ENCODE measurements at places on chromosomes 7 and 10. TPM values are rescaled to one million over a fixed set of nuclear protein-coding genes. Genes with fewer than 3 reads are reported as not detected.

The KDM7A gene
- 6.7 TPM for total RNA-seq

The HTR5A gene
- not detected for total RNA-seq

The AOC1 gene
- total RNA-seq = not detected

The ACSL5 gene
- 1.8 TPM for total RNA-seq

The NPSR1 gene
- not detected for total RNA-seq

GRCh38 chr7:90401989-90402388 is 1.3 kb upstream of the CLDN12 start:
- H3K4me3 ChIP-seq = no peak overlapping the region
- DNase-seq = peak; percentile 64
- H3K36me3 ChIP-seq = peaks cover 10% of the 10 kb centered on the region
- no peaks in the 10 kb centered on the region for H3K27me3 ChIP-seq
- peaks cover 23% of the 10 kb centered on the region for H3K4me1 ChIP-seq

DNA sequence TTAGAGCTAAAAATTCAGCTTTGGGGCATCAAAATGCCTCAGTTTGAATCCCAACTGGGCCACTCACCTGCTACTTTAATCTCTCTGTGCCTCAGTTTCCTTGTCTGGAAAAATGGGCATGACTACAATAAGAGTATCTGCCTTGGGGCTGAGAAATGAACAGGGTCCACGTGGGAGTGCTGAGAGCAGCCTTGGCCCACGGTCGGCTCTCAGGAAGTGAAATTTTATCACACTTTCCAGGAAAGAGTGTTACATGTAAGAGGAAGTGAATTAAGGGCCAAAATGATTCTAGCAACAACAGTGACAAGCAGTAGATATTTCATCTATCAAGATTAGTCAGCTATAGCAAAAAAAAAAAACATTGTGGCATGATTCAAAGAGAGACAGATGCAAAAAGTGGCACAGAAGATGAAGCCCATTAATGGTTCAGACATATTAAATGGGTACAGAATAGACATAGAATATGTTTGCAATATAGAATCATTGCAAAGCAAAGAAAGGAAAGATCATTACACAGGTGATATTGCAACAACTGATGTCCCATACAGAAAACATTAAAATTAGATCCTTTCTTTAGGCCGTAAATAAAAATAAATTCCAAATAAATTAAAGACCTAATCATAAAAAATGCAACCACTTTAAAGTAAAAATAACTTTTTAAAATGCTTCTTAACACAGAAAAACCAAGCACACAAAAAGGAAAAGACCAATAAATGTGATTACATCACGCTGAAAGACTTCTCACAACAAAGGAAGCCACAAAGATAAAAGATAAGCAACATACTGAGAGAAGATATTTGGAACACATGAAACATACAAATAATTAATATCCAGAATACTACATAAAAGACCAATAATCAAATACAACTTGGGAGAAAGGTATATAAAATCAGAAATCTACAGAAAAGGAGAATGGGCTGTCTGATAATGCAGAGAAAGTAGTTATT is 4.3 kb downstream of the TMEM273 start:
- no peaks in the 10 kb centered on the region for H3K36me3 ChIP-seq
- H3K4me3 ChIP-seq = no peak overlapping the region
- H3K27ac ChIP-seq = no peak overlapping the region
- peaks cover 4% of the 10 kb centered on the region for H3K27me3 ChIP-seq
- no peak for DNase-seq

DNA sequence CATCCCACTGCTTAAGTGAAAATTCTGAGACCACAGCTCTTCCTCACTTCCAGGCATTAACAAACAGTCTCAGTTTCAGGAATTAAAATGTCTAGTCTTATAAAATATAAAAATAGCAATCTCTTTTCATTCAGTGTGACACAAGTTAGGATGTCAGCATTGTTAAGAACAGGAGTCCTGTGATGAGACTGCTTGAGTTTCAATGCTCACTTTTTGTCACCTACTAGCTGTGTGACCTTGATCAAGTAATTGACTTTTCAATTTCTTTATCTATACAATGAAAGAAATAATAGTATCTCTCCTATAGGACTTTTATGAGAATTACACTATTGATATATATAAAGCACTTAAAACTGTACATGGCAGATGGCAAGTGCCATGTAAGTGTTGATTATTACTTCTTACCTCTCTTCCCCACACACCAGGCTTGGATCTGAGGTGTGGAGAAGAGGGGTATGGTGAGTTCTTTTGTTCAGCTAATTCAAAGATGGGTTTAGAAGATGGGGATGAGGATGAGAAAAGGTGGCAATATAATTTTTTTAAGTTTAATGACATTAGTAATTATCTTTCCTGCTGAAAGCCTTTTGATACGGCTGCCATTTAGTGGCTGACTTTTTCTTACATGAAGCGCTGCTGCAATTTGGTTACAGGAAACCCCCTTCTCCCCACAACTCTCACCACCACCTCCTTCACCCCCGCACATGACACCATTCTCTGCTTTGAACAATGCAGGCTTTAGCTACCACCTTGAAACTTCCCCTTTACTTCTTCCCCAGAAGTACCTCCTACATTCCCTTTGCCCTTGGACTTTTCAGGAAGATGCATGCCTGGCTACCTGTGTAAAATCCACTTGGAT is 20.8 kb upstream of the HYAL4 start:
- no peaks in the 10 kb centered on the region for H3K27me3 ChIP-seq
- H3K36me3 ChIP-seq = no peaks in the 10 kb centered on the region
- no peak overlapping the region for H3K4me3 ChIP-seq
- H3K4me1 ChIP-seq = no peaks in the 10 kb centered on the region
- no peak overlapping the region for H3K27ac ChIP-seq
- no peak for DNase-seq

DNA sequence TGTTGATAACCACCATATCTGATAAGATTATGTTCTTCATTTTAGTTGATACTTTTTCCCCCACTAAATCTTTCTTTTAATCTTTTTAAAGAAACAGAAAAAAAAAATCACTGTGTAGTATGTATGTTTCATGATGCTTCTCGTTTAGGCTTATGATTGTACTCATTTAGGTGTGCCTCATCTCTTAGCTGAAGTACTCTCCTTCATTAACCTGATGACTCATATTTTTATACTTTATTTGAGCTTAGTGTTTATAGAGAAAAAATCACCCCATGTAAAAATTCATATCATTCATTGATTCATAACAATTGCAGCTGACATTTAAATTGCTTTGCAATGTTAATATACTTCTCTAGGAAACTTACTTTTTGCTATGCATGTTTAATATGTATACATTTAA is 158.9 kb downstream of the MLLT10 start:
- H3K27me3 ChIP-seq = no peaks in the 10 kb centered on the region
- H3K27ac ChIP-seq = no peak overlapping the region
- no peak overlapping the region for H3K4me3 ChIP-seq
- peaks cover 15% of the 10 kb centered on the region for H3K36me3 ChIP-seq

GRCh38 chr10:17431871-17432311 is 22.5 kb downstream of the ST8SIA6 start:
- no peaks in the 10 kb centered on the region for H3K4me1 ChIP-seq
- DNase-seq = peak; percentile 75
- no peak overlapping the region for H3K4me3 ChIP-seq
- H3K36me3 ChIP-seq = no peaks in the 10 kb centered on the region

DNA sequence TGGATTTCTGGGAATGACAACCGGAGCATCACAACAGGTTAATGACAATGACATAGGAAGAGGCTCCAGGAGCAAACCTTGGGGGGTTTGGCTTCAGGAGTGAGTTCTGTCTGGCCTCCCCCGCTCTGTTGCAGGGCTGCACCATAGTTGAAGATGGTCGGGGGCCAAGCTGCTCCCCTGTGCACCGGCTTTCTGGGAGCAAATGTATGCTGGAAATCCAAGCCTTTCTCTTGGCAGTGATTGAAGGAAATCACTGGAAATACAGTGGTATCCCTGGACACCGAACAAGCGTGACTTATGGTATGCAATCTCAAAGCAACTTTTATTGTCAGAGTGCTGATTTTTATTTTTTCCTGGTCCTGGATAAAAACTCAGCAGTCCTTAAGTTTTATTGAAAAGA is 251.9 kb upstream of the ZNF32 start:
- no peak overlapping the region for H3K27ac ChIP-seq
- H3K36me3 ChIP-seq = no peaks in the 10 kb centered on the region
- no peak for DNase-seq
- peaks cover 8% of the 10 kb centered on the region for H3K4me1 ChIP-seq
- no peak overlapping the region for H3K4me3 ChIP-seq

GRCh38 chr10:69996611-69997010 is 56.0 kb upstream of the MACROH2A2 start:
- H3K27ac ChIP-seq = no peak overlapping the region
- peaks cover 46% of the 10 kb centered on the region for H3K27me3 ChIP-seq
- no peaks in the 10 kb centered on the region for H3K36me3 ChIP-seq
- DNase-seq = no peak
- H3K4me3 ChIP-seq = no peak overlapping the region

DNA sequence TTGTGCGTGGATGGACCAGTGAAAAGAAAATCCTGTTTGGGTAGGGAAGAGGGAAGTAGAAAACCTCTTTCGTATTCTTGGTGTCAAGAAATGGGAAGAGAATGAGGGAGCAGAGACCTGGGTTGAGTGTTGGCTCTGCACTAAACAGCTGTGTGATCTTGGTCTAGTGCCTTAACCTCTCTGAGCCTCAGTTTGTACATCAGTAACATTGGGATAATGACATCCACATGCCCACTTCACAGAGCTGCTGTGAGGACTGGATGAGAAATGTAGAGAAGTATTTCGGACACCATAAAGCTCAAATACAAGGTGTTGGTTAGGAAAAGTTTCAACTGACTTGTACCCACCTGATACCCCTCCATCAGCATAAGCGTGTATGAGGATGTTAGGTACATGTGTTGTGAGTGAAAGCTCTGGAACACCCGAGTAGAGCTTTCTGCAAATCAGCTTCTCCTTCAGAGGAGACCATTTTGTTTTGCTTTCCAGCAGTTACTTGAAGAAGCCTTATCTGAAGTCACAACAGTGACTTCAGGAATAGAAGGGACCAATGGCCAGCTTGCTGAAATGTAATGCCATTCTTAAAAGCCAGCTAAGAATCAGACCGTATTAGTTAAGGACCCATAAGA is 11.2 kb downstream of the TRIM56 start:
- H3K27me3 ChIP-seq = no peaks in the 10 kb centered on the region
- no peak overlapping the region for H3K4me3 ChIP-seq
- H3K27ac ChIP-seq = no peak overlapping the region
- H3K36me3 ChIP-seq = no peaks in the 10 kb centered on the region
- peaks cover 51% of the 10 kb centered on the region for H3K4me1 ChIP-seq

DNA sequence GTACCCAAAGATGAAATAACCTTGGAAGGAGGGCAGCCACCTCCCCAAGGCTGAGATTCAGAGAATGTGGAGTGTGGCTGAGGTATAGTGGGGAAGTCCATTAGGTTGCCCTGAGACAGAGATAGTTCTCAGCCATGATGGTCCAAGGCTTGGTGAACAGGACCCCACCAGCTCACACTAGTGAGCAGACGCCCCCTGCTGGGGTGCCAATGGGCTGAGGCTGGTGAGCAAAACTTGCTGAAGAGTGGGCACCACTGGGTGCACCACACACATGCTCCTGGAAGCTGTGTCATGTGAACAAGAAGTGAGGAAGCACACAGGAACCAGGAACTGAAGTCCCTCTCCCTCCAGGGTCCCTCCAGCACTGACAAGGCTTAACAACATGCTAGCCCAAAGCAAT is 8.9 kb downstream of the FBXL13 start:
- H3K36me3 ChIP-seq = no peaks in the 10 kb centered on the region
- no peaks in the 10 kb centered on the region for H3K27me3 ChIP-seq
- no peak overlapping the region for H3K4me3 ChIP-seq
- no peaks in the 10 kb centered on the region for H3K4me1 ChIP-seq

- no peak overlapping the region for H3K4me3 ChIP-seq
- no peak for DNase-seq
- H3K27me3 ChIP-seq = no peaks in the 10 kb centered on the region
- no peaks in the 10 kb centered on the region for H3K36me3 ChIP-seq
- H3K4me1 ChIP-seq = no peaks in the 10 kb centered on the region
Observed at GRCh38 chr7:93004906-93005305, 112.9 kb downstream of the SAMD9 start.

GRCh38 chr7:19663816-19664462 is 44.9 kb downstream of the POLR1F start:
- no peak overlapping the region for H3K4me3 ChIP-seq
- H3K27ac ChIP-seq = no peak overlapping the region
- H3K4me1 ChIP-seq = no peaks in the 10 kb centered on the region
- DNase-seq = no peak
- no peaks in the 10 kb centered on the region for H3K36me3 ChIP-seq
- no peaks in the 10 kb centered on the region for H3K27me3 ChIP-seq

- H3K4me3 ChIP-seq = no peak overlapping the region
- DNase-seq = no peak
- no peaks in the 10 kb centered on the region for H3K4me1 ChIP-seq
- H3K36me3 ChIP-seq = no peaks in the 10 kb centered on the region
Observed at GRCh38 chr7:128084896-128085608, 53.8 kb upstream of the LRRC4 start.

DNA sequence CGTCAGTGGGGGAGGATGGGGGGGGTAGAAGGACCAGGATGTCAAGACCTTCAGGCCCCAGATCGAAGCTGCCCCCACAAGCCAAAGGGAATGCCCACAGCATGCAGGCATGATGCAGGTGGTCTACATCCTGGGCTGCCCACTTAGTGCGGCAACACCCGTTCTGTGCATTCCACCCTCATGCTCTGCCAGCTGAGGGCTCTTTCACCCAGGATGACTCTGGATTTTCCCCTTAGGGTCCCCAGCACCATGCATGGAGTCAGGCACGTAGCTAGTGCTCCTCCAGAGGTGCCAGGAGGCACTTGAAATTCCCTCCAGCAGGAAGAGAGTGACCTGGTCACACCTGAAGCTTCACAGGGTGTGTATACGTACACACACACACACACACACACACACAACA is 66.2 kb downstream of the SH3PXD2A start:
- no peak overlapping the region for H3K27ac ChIP-seq
- peaks cover 9% of the 10 kb centered on the region for H3K4me1 ChIP-seq

- no peaks in the 10 kb centered on the region for H3K36me3 ChIP-seq
- no peaks in the 10 kb centered on the region for H3K27me3 ChIP-seq
- H3K4me3 ChIP-seq = no peak overlapping the region
- no peaks in the 10 kb centered on the region for H3K4me1 ChIP-seq
- no peak overlapping the region for H3K27ac ChIP-seq
- DNase-seq = no peak
Observed at GRCh38 chr10:1738950-1739349, 1.6 kb upstream of the ADARB2 start.

GRCh38 chr7:36661135-36661840 is 63.0 kb downstream of the AOAH start:
- DNase-seq = peak; percentile 24
- H3K36me3 ChIP-seq = no peaks in the 10 kb centered on the region
- H3K4me1 ChIP-seq = peaks cover 26% of the 10 kb centered on the region
- H3K27me3 ChIP-seq = no peaks in the 10 kb centered on the region

DNA sequence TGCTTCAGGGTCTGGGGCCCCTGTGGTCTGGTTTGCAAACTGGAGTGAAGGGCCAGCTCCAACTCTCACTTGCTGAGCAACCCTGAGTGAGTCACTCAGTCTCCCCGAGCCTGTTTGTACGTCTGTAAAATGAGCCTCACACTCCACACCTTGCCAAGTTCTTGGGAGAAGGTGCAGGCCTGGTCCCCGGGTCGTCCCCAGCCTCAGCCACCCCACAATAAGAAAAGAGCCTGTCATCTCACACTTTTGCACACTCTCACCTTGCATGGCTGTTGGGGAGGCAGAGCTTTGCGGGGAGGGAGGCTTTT is 5.2 kb downstream of the GRIFIN start:
- no peak overlapping the region for H3K4me3 ChIP-seq
- no peaks in the 10 kb centered on the region for H3K36me3 ChIP-seq
- DNase-seq = peak; percentile 64
- H3K27me3 ChIP-seq = no peaks in the 10 kb centered on the region
- no peak overlapping the region for H3K27ac ChIP-seq
- no peaks in the 10 kb centered on the region for H3K4me1 ChIP-seq

- no peaks in the 10 kb centered on the region for H3K36me3 ChIP-seq
- DNase-seq = no peak
- H3K27me3 ChIP-seq = no peaks in the 10 kb centered on the region
- H3K27ac ChIP-seq = no peak overlapping the region
- no peaks in the 10 kb centered on the region for H3K4me1 ChIP-seq
- no peak overlapping the region for H3K4me3 ChIP-seq
Observed at GRCh38 chr7:3968234-3968633, 667.2 kb downstream of the SDK1 start.
